ENCODE measurements at places on chromosomes 5 and 9.
A peak's percentile ranks its signal among the peaks of the same experiment; 100 is the strongest.

- no peak overlapping the region for H3K4me3 ChIP-seq
- H3K27me3 ChIP-seq: no peaks in the 10 kb centered on the region
- H3K4me1 ChIP-seq: no peaks in the 10 kb centered on the region
- DNase-seq: no peak
Observed at GRCh38 chr5:138963763-138964371, 88.7 kb upstream of the LRRTM2 start.

DNA sequence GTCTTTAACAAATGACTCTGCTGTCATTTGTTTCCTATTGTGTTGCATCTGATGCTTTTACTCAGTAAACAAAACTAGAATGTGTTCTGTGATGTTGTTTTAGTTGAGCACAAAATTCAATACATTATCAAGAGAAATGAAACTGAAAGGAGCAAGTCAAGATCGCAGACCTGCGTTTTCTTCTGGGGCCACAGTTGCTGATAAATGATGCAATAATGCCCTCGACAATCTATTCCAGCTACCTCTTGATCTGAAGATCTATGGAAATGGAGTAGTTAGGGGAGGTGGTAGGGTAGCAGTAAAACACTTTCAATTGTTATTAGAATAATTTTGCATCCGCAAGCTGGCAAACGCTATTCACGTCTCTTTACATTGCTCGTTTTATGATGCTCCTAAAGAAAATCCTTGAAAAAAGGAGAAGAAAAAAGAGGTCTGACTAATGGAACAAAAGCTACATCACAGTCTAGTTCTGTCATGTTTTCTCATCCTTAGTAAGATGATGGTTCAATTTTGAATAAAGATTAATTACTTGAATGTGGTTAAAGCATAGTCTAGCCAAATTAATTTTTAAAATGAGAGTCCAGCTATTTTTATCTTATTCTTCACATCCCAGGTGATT, 1.6 kb downstream of the ZNF366 start:
- H3K4me1 ChIP-seq: peaks cover 2% of the 10 kb centered on the region
- H3K36me3 ChIP-seq: no peaks in the 10 kb centered on the region
- H3K27me3 ChIP-seq: peaks cover 22% of the 10 kb centered on the region
- no peak overlapping the region for H3K4me3 ChIP-seq

DNA sequence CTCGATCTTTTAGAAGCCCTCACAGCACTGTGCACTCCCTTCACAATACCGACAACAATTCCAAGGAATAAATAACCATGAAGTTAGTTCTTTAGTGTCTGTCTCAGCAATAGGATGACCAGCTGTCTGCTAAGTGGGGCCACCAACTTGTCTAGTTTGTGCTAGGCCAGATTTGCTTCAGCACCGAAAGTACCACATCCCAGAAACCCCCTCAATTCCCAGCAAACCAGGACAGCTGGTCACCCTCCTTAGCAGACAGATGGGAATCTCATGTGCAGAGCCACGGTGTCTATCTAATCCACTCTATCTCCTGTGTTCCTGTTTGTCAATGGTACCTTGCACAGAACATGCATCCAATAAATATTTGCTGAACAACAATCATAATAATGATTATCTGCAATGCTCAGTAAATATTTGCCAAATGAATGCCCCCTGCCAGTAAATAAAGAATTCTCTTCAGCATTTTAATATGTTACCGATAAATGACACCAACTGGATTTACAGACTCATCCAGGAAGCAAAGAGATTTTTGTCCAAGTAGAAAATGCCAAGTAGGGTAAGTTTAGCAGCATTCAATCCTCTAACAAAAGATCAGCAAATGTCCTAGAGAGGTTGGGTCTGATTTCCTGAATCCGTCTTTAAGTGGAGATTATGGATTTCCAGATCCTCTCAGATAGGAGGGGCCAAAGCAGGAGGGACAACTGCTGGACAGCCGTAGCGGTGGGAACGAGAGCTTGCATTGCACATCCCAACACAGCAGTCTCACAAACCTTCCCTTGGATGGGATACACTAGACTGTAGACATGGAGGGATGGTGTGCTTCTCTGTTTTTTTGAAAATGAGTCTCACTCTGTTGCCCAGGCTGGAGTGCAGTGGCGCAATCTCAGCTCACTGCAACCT, 51.9 kb upstream of the ANKRD33B start:
- DNase-seq: no peak
- H3K4me3 ChIP-seq: no peak overlapping the region
- no peaks in the 10 kb centered on the region for H3K36me3 ChIP-seq
- no peak overlapping the region for H3K27ac ChIP-seq

- no peaks in the 10 kb centered on the region for H3K27me3 ChIP-seq
- no peak overlapping the region for H3K4me3 ChIP-seq
- H3K27ac ChIP-seq: no peak overlapping the region
- H3K4me1 ChIP-seq: no peaks in the 10 kb centered on the region
Observed at GRCh38 chr5:120624021-120624563, 160.0 kb downstream of the PRR16 start.

DNA sequence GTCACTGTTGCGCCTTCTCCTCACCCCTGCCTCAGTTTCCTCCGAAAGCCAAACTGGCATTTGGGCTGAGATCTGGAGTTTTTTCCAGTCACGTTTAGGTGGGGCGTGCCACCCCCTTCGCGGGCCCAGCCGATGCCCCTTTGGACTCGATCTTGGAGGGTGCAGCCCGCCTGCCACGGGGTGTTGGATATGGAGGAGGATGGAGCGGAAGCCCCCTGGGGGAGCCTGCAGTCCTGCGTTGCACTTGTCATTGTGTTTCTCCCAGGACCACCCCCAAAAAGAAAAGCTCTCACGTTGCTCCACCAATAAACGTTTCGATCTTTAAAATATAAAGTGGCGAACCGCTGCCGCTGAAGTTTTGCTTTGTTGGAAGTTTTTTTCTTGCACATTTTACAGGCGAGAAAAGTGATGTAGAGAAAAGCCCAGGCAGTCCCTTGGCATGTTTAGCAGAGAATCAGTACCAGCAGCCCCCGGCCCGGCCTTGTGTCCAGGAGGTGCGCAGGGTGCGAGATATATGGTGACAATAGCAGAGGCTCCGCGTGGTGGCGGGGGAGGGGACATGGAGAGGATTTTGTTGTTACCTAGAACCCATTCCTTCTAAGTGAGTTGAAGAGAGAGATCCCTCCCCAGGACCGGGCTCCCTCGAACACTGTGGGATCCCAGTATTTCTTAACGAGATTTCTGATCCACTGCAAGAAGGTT, 681 bp downstream of the F2R start:
- H3K27ac ChIP-seq: peak overlapping the region; percentile 90
- peak; percentile 49 for DNase-seq
- peaks cover 26% of the 10 kb centered on the region for H3K36me3 ChIP-seq
- peaks cover 2% of the 10 kb centered on the region for H3K27me3 ChIP-seq
- peak overlapping the region; percentile 89 for H3K4me3 ChIP-seq

DNA sequence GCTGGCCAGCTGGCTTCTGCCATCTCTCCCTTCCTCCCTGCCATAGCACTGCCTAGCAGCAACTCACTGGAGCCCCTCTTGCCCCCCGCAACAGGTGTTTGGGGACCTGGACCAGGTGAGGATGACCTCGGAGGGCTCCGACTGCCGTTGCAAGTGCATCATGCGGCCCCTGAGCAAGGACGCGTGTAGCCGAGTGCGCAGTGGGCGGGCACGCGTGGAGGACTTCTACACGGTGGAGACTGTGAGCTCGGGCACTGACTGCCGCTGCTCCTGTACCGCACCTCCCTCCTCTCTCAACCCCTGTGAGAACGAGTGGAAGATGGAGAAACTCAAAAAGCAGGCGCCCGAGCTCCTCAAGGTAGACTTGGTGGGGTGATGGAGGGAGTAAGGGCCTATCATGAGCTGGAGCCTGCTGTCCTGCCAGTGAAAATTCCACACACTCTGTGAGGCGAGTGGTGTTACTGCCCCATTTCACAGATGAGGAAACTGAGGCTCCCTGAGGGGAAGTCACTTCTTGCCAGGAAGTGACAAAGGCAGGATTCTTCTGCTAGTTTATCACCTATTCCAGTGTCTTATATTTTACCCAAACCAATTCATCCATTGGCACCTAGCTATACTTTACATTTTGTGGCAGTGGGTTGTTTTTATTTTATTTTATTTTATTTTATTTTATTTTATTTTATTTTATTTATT, 10.1 kb downstream of the OLFML2A start:
- H3K4me3 ChIP-seq: no peak overlapping the region
- H3K27ac ChIP-seq: no peak overlapping the region
- no peaks in the 10 kb centered on the region for H3K36me3 ChIP-seq
- H3K4me1 ChIP-seq: no peaks in the 10 kb centered on the region

GRCh38 chr9:76803083-76803482, 38.8 kb downstream of the PCA3 start:
- H3K36me3 ChIP-seq: no peaks in the 10 kb centered on the region
- DNase-seq: no peak
- no peak overlapping the region for H3K27ac ChIP-seq
- no peaks in the 10 kb centered on the region for H3K4me1 ChIP-seq

DNA sequence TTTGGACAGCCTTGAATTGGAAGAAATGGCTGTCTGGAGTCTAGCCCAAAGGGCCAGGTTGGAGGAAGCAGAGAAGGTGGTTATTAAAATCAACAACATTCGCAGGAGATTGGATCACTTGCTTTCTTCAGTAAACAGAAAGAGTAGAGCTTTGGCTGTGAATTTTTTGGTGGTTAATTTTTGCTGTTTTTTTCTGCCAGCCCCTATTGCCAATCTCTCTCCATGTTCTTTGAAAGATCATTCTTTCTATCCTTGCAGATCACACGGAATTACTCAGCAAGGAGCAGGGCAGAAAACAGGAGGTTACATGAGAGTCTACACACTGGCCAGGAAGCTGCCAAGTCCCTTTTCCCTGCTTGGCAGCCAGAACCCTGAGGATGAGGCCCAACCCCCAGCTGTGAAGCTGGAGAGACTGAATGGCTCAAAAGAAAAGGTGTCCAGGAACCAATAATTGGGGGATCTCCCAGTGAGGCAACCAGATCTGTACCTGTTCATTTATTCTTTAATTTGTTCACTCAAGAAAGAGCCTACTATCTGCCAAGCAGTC, 13.0 kb downstream of the GLRX start:
- no peaks in the 10 kb centered on the region for H3K27me3 ChIP-seq
- peaks cover 55% of the 10 kb centered on the region for H3K4me1 ChIP-seq
- H3K4me3 ChIP-seq: peak overlapping the region; percentile 28
- peaks cover 16% of the 10 kb centered on the region for H3K36me3 ChIP-seq
- peak overlapping the region; percentile 86 for H3K27ac ChIP-seq
- DNase-seq: no peak

DNA sequence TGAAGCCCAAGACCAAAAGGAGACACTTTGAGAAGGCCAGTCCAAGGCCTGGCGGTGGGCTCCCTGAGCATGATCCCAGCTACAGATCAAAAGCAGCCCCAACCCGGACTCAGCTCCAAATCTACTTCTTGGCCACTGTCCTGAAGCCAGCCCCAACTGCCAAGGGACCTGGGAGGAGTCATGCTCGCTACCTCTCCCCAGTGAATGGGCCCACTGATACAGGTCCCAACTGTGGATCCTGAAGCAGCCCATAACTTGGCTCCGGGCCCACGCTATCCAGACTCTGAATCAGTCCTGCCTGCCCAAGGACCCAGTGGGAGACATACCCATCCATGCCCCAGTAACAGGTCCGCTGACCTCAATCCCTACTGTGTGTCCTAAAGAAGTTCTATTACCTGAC, 1545.3 kb upstream of the C9orf72 start:
- H3K4me3 ChIP-seq: no peak overlapping the region
- H3K27ac ChIP-seq: no peak overlapping the region
- no peaks in the 10 kb centered on the region for H3K27me3 ChIP-seq

All from activated CD8-positive, alpha-beta memory T cell treated with anti-CD3 and anti-CD28 coated beads, Interleukin-2, amount 10 ng/mL, durations not matched to agents 7 days and 5 days (primary cell).